ENCODE measurements at places on chromosomes 12 and 14.

DNA sequence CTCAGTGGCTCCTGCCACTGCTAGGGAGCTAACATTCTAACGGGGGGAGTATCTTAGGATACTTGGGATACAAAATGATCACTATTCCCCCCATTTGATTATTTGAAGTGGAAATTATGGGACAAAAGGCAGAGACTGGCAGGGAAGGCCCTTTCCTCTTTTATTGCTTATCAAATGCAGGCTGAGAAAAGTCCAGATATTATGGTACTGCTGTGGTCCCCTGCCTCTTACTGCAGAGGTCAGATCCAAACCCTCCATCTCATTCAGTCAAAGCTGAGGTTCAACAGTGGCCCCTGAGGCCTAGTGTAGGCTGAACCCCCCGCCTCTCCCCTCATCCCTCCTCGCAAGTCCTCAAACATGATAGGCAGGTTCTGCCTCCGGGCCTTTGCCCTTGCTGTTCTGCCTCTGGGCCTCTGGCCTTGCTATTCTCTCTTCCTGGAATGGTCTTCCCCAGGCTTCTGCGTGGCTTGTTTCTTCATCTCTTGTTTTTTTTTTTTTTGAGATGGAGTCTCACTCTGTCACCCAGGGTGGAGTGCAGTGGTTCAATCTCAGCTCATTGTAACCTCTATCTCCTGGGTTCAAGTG, 34.2 kb downstream of the KRT80 start:
- DNase-seq, result no peak

GRCh38 chr12:73863546-73863945, 674.1 kb upstream of the ATXN7L3B start:
- no peak for DNase-seq

DNA sequence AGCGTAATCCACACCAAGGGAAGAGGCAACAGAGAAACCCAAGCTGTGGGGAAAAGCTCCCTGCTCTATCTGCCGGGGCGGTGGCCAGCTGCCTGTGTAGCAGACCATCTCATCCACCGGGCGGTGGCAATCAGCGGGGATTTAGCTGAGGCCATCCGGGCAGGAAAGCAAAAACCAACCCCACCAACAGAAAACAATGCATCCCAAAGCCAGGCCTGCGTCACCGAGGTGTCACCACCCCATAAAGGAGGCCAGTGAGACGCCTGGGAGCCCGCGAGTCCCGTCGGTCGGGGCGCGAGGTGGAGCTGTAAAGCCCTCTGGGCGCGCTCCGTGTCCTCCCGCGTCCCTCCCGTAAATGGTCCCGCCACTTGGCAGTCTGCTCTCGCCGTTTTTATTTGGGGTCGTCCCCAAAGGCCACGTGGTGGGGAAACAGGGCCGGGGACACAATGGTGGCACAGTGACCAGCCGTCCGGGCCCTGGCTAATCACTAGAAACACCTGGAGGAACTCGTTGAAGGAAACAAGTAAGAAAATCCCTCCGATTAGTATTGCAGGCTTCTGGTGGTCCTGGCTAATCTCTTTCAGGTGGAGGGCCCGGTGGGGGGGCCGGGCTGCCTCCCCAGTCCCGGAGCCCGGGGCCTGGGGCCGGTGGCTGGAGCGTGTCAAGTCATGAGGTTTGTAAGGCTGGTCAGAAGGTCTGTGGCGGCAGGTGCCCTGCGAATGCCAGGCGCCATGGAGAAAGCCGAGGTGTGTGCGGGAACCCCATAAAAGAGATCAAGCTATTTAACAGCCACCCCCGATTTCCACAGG, 94.7 kb upstream of the GSC start:
- DNase-seq, result no peak

- no peak for DNase-seq
Measured at GRCh38 chr14:70871863-70872677, 35.2 kb upstream of the PCNX1 start.

DNA sequence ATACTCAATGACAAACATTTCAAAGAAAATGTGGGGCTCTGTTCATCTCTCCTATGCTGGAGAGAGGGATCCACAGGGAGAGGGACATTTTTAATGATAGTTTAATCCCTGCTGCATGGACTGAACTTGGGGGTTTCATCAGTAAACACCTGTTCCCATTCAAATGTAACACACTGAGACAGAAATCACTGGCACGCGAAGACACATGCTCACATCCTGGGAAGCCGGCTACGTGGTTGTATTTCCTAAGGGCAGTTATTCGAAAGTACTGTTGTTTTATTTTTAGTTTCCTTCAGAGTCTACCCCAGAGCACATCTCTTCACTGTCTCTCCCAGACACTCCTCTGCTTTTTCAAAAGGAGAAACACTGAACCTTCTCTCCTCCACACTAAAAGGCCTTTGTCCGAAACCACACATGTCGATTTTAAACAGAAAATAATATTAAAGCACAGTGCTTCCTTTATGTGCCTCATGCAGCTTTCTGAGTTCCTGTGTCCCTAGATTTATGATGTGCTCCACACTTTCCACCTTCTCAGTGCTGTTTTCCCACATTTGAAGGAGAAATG, 52.8 kb downstream of the PTHLH start:
- no peak for DNase-seq

- DNase-seq, result no peak
Measured at GRCh38 chr12:97274386-97274785, 188.2 kb upstream of the RMST start.

- no peak for DNase-seq
Measured at GRCh38 chr12:26551385-26551784, 281.6 kb downstream of the ITPR2 start.

DNA sequence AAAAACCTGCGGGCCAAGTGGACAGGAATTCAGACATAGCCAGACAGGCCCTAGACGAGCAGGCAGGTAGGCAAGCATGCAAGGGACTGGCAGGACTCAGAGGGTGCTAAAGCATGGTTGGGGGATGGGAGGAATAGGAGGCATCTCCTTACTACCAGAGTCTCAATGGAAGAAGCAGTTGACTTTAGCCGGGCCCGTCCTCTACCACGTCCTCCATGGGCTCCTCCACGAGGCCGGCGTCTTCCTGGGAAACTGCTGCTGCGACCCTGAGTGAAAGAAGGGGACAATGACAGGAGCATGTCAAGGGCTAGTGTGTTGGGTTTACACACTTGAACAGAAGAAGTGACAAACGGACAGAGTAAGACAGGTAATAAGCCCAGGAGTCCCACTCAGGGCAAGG, 11.6 kb downstream of the KMT2D start:
- no peak for DNase-seq

GRCh38 chr12:102847131-102847530, 69.9 kb downstream of the PAH start:
- DNase-seq, result no peak

GRCh38 chr14:38098074-38098836, 109.4 kb upstream of the SSTR1 start:
- DNase-seq, result no peak

DNA sequence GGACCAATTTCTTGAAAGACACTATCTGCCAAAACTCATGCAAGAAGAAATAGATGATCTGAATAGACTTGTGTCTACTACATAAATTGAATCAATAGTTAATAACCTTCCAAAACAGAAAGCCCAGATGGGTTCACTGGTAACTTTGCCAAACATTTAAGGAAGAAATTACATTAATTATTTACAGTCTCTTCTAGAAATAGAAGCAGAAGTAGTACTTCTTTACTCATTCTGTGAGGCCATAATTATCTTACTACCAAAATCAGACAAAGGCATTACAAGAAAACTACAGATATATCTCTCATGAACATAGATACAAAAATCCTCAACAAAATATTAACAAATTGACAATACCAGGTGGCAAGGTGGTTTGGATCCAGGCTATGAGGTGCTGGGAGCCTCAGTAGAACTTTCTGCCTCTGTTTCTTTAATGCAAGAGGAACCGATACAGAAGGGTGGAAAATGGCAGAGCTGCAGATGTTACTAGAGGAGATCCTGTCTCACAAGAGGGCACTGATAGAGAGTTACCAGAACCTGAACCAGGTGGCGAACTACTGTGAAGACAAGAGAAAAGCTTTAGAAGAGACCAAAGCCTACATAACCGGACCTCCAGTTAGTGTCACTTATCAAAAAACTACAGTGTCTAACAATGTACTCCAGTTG, 33.7 kb upstream of the KTN1 start:
- no peak for DNase-seq

GRCh38 chr14:33402604-33403003, 463.9 kb downstream of the NPAS3 start:
- no peak for DNase-seq

DNA sequence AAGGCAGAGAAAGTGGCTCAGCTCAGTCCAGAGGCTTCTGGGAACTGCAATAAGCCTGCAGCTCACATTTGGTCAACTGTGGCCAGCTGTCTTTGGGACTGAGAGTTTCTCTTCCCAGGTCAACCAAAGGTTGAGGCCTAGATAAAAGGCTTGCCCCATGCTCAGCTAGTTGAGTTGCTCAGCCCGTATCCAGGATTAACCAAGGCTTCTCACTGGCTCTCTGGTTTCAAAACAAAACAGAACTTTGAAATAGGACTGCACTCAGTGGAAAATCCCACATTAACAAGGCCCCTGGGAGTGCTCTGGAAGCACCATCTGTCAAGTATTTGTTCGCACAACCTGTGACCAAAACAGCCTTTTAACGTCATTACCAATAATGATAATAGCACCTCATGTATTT, 40.3 kb upstream of the NUAK1 start:
- DNase-seq, result no peak

- peak; percentile 38 for DNase-seq
Measured at GRCh38 chr12:75641031-75641780, 129.8 kb upstream of the KRR1 start.

- no peak for DNase-seq
Measured at GRCh38 chr12:20585913-20586312, 109.2 kb upstream of the SLCO1C1 start.

- DNase-seq, result no peak
Measured at GRCh38 chr12:117803001-117803400, 165.8 kb downstream of the KSR2 start.

DNA sequence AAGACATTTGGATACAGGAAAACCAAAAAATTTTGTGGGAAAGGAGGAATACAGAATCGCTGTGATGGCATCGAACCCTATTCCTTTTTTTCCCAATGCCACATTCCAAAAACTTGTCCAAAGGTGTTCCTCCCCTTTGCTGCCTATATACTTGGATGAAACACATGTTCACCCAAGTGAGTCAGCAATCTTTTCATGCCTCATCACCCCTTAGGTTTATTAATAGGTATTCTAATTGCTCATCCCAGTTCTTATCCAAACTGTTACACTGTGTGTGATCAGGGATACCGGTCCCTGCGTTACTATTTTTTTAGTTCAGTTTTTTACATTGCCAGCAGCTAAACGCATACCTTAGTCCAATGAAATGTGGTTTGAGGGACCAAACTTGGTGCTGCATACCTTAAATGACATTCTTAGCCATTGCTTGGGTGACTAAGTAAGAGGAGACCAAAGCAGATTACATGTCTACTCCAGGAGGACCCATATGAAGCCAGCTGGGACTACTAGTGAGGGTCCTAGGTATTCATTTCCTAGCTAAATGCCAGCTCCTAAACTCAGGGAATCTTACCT, 20.6 kb upstream of the ST8SIA1 start:
- no peak for DNase-seq

DNA sequence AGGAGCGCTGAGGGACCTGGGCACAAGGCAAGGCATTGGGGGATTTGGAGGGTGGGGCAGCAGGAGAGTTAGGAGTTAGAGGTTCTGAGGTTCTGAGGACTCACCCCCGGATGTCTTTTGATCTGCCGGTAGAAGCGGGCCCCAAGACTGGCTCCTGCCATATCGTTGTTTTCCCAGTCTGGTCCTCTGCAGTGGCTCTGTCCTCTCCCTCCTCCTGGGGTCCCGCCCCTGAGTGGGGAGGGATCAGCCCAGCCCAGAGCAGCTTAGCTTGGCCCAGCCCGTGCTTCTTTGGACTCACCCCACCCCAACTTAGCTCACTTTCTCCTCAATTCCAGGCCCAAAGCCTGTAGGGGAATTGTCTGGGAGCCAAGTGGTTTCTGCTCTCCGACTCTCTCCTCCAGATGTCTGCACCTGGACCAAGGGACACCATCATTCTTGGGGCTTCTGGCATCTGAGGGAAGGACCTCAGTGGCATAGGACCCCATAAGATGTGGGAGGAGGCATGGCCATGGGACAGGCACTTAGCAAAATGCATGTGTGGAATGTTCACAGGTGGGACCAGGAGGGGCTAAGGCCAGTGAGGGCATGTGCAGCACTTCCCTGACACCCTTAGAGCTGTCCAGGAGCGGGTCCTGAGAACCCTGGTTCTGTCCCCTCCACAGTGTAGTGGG, 7.5 kb downstream of the SHMT2 start:
- no peak for DNase-seq

DNA sequence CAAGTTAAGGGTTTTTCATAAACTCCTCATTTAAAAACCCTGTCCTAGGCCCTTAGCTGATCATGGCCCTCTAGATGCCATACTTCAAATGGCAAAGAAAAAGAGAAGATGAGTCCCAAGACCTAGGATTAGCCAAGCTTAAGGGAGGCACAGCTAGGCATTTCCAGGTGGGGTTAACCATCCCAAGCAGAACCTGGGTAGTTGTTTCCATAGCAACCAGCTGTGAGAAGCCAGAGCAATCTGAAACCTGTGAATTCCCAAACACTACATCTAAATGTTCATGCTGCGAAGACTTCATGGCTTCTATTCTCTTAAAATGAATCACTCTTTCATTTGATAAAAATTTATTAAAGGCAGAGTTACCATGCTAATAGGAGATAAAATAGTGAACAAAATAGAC, 372.9 kb downstream of the C12orf50 start:
- DNase-seq, result no peak

DNA sequence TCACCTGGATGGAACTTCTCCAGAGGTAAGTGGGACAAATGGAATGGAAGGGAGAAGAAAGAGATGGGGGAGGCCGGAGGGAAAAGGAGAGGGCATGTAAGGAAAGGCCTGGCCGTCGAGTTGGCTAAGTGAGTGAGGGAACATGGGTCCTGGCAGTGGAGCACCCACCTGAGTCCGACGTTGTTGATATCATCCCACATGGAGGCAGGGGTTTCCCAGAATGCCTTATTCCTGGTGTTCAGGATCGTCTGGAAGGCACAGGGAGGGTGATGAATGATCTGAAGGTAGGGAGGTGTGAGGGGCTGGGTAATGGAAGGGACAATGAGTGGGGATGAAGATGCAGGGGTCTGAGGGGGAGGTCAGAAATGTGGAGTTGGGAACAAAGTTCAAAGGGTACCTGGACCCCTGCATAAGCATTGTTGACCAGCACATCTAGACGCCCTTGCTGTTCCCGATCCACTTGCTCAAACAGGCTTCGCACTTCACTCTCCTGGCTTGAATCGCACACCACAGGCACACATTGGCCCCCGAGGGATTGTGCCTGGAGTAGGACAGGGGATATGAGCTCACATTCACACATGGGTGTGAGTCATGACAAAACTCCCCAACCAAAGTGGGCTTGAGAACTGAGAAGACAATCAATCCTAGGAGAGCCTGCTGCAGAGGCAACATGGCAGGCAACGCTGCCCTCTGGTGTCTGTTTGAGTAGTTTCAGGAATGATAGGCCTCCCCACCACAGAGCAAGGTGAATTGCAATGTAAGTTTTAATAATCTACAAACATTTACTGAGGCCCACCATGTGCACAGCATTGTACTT, 3.0 kb downstream of the DHRS1 start:
- DNase-seq, result peak; percentile 55

GRCh38 chr12:110185626-110186025, 61.5 kb downstream of the IFT81 start:
- no peak for DNase-seq

GRCh38 chr12:5716201-5716600, 228.9 kb downstream of the ANO2 start:
- no peak for DNase-seq

Measured in stimulated activated CD8-positive, alpha-beta memory T cell treated with anti-CD3 and anti-CD28 coated beads, Interleukin-4, amount 100 ng/mL, for 24 hours (primary cell).